SK-N-SH (cell line): ENCODE measurements at places on chromosomes 6 and 20.

- no peak for DNase-seq
These were observed 139.9 kb downstream of the GRM4 start for GRCh38 chr6:34005901-34006531.

DNA sequence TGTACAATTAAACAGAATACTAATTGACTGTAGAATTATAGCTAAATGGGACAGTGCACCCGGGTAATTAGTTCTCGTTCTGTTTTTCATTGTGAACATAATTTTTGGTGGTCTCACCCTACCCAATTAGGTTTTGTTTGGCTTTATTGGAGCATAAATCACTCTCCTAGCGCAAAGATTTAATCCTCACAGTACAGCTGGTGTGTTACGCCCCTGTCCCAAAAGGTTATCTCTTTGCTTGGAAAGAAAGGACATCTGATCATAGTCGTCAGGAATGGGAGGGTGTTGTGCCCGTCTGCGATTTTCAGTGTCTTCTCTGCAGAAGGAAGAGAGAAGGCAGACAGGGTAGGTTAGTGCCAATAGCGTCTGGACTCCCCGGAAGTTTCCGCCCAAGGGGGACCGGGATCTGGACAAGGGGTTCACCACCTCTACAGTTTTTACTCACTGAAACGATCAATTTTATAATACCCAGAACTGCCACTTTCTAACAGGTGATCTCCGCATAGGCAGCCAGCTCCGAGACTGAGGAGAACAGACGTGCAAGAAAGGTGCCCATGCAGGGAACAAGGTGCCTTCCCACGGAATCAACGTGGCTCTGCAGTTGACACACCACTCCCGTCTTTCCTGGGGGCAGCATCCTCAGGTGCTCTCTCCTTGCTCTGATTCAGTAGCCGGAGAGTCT, 617.4 kb upstream of the CDH4 start:
- DNase-seq = no peak

DNA sequence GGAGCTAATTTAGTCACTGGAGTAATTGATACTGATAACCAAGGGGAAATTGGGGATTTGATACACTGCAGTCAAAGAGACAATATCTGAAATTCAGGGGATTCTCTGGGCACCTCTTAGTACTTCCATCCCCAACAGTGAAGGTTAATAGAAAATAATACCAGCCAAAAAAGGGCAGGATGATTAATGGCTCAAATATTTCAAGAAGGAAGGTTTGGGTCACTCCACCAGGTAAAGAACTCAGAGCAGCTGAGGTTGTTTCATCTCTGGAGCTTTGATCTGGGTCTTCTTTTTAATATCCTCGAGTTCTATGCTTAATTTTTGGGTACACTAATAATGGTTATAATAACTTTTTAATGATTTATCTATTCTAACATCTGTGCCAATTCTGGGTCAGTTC, 70.8 kb downstream of the CDKAL1 start:
- DNase-seq = no peak

DNA sequence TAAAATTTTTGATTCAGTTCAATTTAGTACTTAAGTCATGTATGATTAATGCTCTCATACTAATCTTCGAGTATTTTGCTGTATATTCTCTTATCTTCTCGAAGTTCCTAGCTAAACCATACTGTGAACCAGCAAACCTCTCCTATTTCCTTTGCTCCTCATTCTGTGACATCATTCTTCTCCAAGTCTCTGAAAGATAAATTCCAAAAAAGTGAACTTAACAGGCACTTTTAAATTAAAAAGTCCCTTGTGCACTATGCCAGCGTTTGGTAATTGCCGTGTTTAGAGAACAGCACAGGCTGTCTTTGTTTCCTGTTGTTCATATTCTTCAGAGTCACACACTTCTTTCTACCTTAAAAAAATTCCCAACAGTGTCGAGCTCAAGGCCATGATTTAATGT, 188.4 kb upstream of the PHACTR1 start:
- DNase-seq = peak; percentile 10

GRCh38 chr6:118704915-118705314, 53.5 kb upstream of the CEP85L start:
- no peak for DNase-seq

GRCh38 chr6:100271625-100272024, 193.1 kb downstream of the SIM1 start:
- DNase-seq = no peak
